ENCODE measurements at places on chromosomes 4 and X.

- no peak for DNase-seq
Observed at GRCh38 chr4:103443324-103443723, 245.2 kb upstream of the CENPE start.

- no peak for DNase-seq
Observed at GRCh38 chr4:151361966-151362365, 36.6 kb upstream of the SH3D19 start.

GRCh38 chr4:186949847-186950246 is 226.2 kb upstream of the FAT1 start:
- DNase-seq = no peak

GRCh38 chr4:26867914-26868684 is 7.5 kb downstream of the STIM2 start:
- DNase-seq = no peak

DNA sequence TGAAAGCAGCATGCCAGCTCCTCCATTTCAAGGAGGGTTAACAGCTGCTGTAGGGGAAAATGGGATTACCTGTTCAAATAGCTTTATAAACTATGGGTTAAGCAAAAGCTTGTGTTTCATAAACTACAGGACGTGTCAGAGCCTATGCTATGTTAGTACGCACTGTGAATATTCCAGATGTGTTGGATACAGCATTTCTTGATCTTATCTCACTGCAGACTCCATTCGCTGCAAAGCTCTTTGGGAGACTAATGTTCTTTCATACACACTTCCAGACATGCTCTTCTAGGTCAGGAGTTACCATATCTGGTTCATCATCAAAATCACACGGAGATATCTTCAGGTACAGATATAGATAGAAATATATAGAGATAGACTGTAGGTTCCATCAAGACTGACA is 281.2 kb upstream of the FAM241A start:
- no peak for DNase-seq
